Stimulated activated CD4-positive, alpha-beta T cell treated with anti-CD3 and anti-CD28 coated beads, Interleukin-1b, Interleukin-23, amount 100 ng/mL, for 24 hours (primary cell): ENCODE measurements at places on chromosomes 2 and 18.

- DNase-seq, result peak; percentile 69
Observed at GRCh38 chr2:10302479-10303180, at the start of gene HPCAL1. Gene HPCAL1 (plus strand): TSS chr2:10302904. CDS start chr2:10419758, 116,854 bp downstream.

- no peak for DNase-seq
Observed at GRCh38 chr2:159030674-159031380, 62.4 kb downstream of the TANC1 start.

- DNase-seq, result no peak
Observed at GRCh38 chr2:64383881-64384280, 70.1 kb upstream of the LGALSL start.

DNA sequence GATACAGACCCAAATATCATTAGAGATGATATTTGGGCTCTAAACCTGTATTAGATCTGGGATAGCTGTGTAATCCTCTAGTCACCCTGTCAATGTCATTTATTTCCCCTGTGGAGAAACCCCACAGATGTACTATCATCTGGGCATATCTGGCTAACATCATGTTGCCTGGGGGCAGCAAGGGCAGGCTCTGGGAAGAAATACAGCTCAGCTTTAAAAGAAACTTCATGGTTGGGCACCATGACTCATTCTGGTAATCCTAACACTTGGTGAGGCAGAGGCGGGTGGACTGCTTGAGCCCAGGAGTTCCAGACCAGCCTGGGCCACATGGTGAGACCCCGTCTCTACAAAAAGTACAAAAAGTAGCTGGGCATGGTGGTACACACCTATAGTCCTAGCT is 282.5 kb downstream of the SLC8A1 start:
- no peak for DNase-seq

DNA sequence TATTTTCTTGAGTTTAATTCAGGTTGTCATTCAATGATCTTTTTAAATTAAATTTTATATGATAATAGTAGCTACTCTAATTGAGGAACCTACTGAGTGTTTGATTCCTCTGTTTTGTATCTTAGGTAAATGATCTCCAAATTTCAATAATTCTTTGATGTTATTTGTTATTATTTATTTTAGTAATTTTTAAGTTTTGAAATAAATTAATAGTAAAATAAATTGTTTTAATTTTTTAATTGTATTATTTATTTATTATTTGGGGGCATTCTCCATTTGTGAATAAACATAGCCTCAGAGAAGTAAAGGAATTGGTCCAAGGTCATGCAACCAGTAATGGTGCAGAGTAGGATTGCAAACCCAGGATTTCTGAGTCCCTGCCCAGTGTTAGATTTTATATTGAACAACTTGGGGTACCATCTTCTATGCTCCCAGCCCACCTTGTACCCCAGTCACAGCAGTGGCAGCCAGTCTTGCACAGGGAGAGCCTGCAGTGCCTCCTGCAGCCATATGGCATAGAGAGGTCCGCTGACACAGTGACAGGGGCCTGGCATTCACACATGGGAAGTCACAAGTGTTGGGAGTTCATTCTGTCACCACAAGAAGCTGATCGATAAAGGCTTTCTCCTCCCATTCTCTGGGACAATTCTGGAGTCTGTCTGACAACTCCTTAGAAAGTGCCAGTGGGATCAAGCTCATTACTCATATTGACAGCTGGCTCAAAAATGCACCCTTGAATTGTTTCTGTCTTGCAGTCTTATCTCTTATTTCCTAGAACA is 110.0 kb upstream of the ETAA1 start:
- DNase-seq, result no peak

DNA sequence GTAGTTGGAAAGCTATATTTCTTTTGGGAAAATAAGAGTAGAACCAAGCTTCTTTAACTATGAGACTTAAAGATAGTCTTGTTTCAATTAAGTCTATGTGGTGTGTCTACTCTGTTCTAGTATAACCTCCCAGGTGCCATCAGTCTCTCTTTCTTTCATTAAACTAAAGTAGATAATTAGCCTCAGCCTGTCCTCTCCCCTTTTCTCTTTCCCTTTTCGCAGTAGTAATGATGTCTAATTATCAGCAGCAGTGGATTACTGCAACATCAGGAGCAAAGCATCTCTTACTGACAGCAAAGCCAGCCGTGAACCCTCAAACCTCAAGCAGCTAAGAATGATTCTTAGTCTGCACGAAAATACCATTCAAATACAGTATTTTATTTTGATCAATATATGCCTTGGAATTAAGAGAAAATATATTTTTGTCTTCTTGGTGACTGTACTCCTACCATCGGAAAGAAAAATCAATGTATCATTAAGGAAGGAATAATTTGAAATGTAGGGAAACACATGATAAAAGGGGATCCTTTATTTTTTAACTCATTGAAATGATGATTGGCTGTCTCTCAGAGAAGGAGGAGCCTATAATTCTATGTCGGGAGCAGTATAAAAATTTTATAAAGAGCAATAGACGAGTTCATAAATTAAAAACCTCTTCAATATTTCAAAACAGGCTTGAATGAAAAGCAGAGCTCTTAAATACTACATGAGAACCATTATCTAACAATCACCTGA is 4.5 kb downstream of the NOL4 start:
- no peak for DNase-seq

DNA sequence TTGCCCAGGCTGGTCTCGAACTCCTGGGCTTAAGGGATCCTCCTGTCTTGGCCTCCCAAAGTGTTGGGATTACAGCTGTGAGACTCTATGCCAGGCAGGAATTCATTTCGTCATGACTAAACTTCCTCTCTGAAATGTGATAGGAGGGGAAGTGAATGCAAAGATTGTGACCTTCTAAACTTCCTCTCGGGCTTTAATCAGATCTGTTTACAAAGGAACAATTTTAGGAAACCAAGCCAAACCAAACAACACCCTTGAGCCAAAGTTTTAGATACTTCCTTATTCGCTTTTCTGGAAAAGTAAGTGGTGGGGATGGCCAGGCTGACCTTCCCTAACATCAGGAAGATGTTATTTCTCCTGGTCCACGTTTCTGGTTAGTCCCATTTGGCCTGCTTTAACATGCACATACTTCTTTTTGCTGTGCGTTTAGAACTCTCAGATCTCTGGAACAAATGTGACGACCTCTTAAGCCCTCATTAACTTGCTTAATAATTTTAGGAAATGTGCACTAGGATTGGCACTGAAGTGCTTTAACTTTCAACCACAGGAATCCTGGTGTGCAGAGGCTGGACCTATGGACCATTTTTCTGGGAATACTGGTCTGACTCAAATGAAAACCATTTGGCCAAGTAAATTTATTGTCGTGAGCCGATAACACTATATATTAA is 33.2 kb upstream of the YES1 start:
- no peak for DNase-seq

- DNase-seq, result no peak
Observed at GRCh38 chr2:3142961-3143571, 234.6 kb downstream of the EIPR1 start.

DNA sequence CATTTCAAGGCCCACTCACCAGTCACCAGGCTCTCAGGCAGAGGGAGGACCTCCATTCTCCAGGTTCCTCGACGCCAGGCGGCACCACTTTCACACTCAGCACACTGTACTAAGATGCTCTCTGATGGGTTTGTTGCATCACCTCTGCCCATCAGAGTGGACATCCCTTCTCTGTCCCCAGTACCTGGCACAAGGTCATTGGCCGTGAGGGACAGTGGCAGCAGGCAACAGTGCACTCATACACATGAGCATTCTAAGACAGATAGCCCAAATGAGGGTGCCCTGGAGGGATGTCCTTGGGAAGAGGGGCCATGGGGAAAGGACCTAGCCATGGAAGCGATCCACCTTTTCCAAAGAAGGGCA is 3.0 kb upstream of the ADRA2B start:
- DNase-seq, result no peak

- DNase-seq, result no peak
Observed at GRCh38 chr18:13136056-13136903, 82.3 kb upstream of the LDLRAD4 start.

- no peak for DNase-seq
Observed at GRCh38 chr18:44041553-44041952, 639.1 kb upstream of the SETBP1 start.

DNA sequence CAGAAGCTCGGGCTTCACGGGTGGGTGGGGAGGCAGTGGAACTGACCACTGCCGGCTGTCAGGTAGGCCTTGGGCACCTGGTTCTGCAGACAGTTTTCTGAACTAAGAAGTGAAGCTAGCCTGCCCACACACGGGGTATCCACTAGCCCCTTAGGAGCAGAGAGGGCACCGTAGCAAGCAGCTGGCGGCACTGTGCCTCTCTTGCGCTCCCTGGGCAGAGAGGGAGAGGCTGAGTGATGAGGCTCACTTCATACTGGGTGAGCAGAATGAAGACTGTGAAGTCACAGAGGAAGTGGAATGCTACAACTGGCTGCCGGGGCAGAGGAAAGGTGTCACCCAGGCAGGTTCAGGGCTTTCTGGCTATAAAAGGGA is 753 bp downstream of the ITPRIPL1 start:
- DNase-seq, result peak; percentile 19

- DNase-seq, result peak; percentile 25
Observed at GRCh38 chr2:27765621-27766286, 5.8 kb upstream of the MRPL33 start.

GRCh38 chr18:59686260-59686659 is 11.0 kb downstream of the CCBE1 start:
- no peak for DNase-seq

DNA sequence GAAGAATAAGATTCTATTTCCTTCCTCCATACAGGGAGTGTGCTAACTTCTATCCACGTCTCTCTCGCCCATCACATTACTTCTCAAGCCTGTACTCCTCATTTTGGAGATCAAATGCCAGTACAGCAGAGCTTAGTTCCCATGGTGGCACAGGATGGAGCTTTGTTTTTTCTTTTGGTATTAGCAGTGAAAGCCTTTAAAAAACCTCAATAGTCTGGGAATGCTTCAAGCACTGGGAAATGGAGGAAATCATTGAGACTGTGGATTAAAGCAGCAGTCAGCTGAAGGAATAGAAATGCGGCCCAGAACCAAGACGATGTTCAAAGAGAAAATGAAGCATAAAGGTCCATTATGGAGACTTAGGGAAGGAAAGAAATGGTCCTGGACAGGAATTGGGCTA is 102.3 kb downstream of the NRXN1 start:
- DNase-seq, result no peak

GRCh38 chr2:241870611-241871537 is 1.3 kb downstream of the RTP5 start:
- DNase-seq, result no peak

- DNase-seq, result no peak
Observed at GRCh38 chr18:79944746-79945117, 6.7 kb downstream of the SLC66A2 start.

DNA sequence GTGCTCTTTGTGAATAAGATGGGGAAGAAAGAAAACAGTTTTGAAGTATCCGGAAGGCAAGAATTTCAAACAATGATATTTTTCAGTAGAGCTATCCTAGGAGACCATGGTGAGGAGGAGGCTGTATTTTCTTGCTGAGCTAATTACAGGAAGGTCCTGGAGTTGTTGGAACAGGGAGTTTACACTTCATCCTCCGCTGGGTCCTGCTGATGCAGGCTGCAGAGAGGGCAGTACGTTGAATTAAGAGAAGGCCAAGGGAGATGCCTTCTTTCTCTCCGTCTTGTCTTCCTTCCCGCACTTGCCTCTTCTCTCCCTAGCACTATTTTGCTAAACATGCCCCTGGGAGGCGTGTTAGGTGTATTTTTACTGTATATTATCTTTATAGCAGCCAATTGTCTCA is 60.0 kb upstream of the EDAR start:
- DNase-seq, result no peak

DNA sequence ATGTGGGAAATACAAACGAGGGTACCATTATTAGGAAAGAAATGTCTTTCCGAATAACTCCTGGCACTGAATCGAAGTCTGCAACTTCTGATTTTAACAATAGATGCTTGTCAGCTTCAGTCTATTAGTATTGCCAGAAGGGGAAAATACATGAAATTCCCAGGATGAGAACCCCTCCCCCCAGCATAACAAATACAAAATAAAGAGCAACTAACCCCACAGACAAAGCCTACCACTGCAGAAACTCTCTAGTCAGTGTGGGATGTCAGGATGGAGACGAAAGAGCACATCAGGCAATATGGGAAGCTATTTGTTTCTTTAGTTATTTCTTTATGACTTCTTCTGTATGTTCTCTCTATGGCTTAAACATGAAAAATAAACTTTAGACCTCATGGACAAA is 365.0 kb upstream of the CDH2 start:
- DNase-seq, result no peak

DNA sequence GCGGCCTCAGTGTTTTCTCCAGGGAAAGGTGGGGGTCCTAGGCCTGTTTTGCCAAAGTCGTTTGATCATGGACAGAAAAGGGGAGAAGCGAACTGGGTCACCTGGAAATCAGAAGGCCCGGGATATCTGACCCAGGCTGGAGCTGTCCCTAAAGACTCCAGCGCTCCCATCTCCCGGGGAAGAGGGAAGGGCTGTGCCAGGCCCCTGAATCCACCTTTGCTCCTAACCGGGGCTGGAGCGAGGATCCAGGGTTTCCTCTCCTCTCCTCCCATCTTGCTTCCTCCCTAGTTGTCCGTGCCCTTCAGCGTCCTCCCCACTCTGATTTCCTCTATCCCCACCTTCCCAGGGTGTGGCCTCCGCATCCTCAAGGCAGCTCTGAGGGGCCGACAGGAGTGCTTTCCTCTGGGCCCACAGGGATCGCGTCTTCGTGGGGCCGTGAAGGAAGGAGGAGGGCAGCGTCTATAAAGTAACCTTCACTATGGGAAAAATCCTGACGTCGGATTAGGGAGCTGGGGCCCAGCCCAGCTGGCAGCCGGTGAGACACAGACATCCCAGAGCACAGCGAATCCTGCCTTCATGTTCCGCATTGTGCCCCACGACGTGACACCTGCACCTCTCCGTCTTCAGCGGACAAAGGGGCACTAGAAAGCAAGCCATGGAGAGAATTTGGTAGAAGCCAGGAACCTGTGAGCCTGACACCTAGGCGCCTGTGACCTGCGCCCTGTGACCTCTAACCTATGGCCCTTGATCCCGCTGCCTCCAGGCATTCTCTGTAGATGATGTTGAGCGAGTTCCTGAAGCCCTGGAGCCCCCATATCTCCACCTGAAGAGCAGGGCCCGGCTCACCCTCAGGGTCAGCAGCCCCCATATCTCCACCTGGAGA is 212.7 kb upstream of the SALL3 start:
- DNase-seq, result no peak

- no peak for DNase-seq
Observed at GRCh38 chr2:177767768-177768167, 304.8 kb downstream of the PDE11A start.

- DNase-seq, result no peak
Observed at GRCh38 chr2:71937396-71937795, 210.3 kb downstream of the CYP26B1 start.

- DNase-seq, result no peak
Observed at GRCh38 chr2:188294352-188294926, 2.8 kb downstream of the GULP1 start.

- DNase-seq, result no peak
Observed at GRCh38 chr2:107414376-107414775, 412.3 kb upstream of the RGPD4 start.

GRCh38 chr2:111663471-111664274 is 220.3 kb downstream of the ANAPC1 start:
- no peak for DNase-seq

GRCh38 chr18:61502472-61502871 is 169.2 kb downstream of the CDH20 start:
- no peak for DNase-seq
